ENCODE measurements at places on chromosomes 3 and 15.
A peak's percentile ranks its signal among the peaks of the same experiment; 100 is the strongest.

GRCh38 chr15:101841656-101842055 lies 29.7 kb downstream of the OR4F15 start:
- DNase-seq, result no peak

DNA sequence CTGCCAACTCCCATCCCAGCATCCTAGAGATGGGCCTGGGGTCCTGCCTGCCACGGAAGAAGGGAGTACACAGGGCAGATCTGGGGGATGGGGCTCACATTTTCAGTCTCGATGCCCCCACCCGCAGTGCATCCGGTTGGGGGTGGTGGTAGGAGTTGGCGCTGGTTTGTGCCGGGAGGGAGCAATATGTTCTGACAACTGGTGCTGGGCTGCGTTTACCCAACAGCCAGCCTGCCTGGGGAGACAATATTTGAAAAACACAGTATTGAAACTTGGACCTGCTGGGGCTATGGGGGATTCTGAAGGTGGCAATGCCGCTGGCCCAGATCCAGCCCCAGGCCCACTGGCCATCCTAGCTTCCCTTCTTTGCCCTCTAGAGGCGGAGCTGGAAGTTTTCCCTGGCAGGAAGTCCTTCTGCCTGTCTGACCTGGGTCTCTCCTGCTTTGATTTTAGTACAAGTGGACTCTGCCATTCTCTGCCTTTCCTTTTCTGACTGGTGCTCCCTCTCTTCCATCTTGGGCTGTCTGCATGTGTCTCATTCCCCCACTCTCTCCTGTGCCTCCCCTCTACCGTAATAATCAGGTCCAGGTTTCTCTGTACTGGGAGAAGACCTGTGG lies 3.5 kb downstream of the SEMA3F start:
- no peak for DNase-seq

DNA sequence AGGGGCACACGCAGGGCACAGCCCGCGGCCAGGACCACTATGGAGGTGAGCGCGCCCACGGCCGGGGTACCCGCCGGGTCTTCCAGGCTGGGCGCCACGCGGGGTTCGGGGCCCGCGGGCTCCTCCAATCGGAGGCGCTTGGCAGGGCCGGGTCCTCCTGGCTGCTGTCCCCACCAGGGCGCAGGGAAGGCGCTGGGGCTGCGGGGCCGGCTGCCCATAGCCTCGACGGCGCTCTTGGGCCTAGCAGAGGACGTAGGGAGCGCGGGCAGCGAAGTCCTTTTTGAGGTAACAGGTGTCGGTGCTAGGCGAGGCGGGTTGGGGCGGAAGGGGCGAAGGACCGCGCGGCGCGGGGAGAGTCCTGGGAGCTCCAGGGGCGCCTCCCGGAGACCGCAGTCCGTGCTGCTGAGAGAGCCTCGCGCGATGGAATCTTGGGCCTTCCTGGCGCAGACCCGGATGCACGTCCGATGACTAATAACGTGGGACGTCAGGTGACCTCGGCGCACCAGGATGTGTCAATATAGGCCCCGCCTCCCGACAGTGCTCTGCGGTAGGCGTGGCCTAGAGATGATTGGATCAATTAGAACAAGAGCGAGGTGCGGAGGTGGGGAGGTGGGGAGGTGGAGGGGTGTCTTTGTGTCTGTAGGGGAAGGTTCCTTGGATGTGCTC lies at the start of gene PRR23A:
PRR23A (minus strand) TSS at position 218 of the 666 bp plus-strand sequence; CDS start at position 218, 0 bp downstream.
- DNase-seq, result no peak

- DNase-seq, result no peak
Observed at GRCh38 chr3:101848326-101848725, 988 bp upstream of the NFKBIZ start.

DNA sequence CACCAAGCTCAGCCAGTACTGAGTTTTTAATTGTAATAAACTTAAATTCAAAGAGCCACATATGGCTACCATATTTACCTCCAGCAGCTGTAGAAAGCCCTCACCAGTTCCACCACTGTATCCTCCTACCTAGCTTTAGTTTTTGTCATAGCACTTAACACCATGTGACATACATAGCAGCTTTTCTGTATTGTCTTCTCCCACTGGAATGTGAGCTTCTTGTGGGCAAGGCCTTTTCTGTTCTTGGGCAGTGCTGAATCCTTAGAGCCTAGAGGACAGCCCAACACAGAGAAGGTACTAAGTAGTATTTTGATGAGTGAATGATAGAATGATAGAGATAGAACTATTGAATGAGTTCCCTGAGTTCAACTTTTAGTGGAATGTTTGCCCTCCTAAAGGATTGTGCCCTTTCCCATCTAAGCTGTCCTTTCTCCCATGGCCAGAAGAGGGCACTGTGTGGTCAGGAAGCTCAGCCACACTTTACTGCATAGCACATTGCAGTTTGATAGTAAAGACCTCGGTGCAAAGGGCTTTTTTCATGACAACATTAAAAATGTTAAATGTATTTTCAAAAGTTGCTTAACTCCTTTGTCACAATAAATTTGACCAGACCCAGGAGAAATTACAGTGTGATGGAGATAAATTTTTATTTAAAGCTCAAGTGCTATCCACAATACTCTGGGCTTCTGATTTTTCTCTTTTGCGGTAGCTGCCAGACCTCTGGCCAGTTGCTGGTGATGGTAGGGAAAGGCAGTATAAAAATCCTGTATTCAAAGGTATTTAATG lies 115.8 kb downstream of the GHSR start:
- DNase-seq, result peak; percentile 57

DNA sequence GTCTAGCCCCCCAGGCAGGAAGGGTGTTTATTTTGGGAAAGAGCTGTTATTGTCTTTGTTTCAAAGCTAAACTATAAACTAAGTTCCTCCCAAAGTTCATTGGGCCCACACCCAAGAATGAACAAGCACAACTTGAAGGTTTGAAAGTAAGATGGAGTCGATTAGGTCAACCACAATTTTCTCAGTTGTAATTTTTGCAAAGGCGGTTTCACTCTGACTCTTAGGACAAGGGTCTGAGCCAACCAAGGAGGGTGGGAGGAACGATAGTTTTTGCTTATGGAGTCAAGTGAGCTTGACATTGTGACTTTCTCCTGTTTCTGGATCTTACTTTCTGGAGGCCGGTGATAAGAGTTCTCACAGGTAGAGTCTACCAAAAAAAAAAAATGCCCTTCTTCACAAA lies 5.8 kb upstream of the ZNF770 start:
- DNase-seq, result no peak

DNA sequence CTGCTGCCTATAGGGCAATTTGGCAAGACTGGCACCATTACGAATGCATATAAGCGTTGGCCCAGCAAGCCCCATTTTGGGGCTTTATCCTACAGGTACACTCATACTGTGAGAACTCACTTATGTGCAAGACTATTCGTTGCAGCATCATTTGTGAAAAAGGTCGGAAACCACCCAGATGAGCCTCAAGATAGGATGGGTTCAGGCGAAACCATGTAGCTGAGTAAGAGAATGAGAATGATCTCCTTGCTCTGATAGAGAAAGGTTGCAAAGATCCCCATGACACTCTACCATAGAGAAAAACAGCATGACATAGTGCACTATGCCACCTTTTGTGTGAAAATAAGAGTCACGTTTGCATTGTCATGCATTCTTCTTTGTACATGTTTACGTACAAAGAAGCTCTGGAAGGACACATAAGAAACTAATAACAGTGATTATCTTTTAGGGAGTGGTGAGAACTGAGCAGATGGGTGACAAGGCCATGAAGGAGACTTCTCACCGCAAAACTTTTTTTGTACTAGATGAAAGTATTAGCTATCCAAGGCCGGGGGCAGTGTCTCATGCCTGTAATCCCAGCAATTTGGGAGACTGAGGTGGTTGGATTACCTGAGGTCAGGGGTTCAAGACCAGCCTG lies 50.0 kb downstream of the RHCG start:
- DNase-seq, result no peak

DNA sequence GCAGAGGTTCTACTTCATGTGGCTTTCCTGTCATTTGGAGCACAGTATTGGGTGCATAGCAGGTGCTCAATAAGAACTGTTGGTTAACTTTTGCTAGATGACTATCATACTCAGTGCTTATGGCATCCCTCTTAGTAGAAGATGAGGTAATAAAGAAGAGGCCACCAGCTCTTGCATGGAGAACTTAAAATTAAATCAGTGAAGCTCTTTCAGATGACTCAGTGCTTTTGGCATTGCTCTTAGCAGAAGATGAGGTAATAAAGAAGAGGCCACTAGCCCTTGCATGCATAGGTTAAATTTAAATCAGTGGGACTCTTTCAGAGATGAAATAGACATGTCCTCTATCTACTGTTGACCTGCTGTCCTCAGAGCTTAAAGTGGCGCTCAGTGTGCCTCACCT lies 109.4 kb upstream of the FGF7 start:
- DNase-seq, result no peak

- no peak for DNase-seq
Observed at GRCh38 chr15:88321271-88321670, 64.7 kb upstream of the NTRK3 start.

- no peak for DNase-seq
Observed at GRCh38 chr3:96072226-96072625, 742.2 kb upstream of the EPHA6 start.

DNA sequence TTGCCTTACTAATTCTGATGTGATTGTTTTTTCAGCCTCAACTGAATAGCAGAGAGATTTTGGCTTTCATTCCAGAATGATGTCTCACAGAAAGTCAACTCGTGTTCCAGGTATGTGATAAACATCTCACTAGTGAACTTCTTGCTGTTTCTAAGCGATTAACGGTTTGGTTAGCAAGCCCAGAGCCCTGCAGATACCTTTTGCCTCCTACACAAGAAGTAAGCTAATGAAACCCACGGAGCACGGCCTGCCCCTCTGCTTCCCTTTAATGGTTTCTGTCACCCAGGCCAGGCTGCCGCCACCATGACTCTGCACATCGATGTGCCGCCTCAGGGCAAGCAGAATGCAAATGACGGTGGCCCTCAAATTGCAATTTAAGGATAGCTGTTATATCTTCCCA lies 155.9 kb upstream of the ICE2 start:
- no peak for DNase-seq

- DNase-seq, result no peak
Observed at GRCh38 chr3:184874709-184875644, 63.0 kb downstream of the VPS8 start.

DNA sequence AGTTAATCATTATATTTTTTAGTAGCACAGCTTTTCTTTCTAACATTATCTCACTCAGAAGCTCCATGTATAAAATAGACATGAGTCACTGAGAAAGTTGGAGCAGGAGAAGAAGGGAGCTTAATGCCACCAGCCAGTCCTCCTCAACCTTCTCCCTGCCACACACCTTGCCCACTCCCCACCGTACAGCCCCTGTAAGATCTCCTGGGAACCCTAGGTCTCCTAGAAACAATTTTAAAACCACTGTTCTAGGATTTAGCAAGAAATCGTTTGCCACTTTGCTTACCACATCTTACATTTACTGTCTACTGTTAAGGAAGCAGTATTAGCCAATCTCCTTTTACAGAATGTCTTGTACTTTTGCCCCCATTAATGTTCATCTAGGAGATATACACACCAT lies 170.1 kb upstream of the SNTN start:
- no peak for DNase-seq

DNA sequence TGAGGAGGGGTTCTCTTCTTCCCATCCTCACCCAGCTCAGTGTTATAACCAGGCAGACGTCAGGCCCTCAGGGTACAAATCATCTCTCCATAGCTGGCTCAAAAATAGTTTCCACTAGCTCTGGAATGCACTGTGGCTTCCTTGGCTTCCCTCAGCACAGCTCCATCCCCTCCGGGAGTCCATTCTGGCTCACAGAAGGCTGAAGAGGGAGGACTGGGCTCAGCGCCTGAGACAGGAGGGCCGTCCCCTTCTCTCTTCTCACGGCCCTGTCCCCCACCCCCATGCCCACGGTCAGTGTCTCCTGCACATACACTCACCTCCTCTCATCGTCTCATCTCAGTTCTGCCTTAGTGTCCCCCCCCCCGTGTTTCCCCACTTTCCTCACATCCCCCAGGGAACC lies 50.1 kb downstream of the UMPS start:
- DNase-seq, result no peak

Measured in CD4-positive, alpha-beta T cell treated with Interleukin-6 at 100 ng/mL for 8 hours (primary cell).